ENCODE measurements at places on chromosomes 7 and 10.
A peak's percentile ranks its signal among the peaks of the same experiment; 100 is the strongest.

DNA sequence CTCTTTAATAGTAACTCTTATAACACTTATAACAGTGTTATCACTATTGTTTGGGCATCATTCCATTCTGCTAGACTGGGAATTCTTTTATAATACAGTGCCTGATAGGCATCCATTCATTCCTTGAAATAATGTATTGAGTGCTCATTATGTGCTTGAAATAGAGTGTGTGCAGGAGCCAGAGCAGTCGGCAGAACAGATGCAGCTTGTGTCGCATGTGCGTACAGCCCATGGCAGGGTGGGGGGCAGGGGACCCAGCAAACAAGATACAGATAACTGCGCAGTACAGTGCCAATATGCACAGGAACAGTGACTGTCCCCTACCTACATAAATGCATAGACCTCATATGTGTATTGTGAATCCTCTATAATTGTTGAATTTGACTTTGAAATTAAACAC, 99.3 kb downstream of the KAT6B start:
- DNase-seq: no peak

DNA sequence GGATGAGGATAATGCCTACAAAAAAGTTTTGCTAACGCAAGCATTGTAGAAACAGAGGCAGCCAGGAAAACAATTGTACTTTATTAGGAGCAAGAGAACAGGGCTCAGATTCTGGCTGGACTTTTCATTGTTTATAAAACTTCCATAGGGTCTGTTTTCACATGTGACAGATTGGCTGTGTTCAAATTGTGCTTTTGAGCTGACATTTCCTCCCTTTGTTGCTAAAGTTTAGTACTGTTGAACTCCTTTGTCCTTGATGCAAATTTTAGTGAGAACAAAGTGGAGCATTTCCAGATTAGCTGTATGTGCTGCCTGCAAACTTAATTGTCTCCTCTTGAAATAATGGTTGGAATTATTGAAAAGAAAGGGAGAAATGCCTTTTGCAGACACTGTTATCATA, 221.0 kb upstream of the FZD1 start:
- no peak for DNase-seq

DNA sequence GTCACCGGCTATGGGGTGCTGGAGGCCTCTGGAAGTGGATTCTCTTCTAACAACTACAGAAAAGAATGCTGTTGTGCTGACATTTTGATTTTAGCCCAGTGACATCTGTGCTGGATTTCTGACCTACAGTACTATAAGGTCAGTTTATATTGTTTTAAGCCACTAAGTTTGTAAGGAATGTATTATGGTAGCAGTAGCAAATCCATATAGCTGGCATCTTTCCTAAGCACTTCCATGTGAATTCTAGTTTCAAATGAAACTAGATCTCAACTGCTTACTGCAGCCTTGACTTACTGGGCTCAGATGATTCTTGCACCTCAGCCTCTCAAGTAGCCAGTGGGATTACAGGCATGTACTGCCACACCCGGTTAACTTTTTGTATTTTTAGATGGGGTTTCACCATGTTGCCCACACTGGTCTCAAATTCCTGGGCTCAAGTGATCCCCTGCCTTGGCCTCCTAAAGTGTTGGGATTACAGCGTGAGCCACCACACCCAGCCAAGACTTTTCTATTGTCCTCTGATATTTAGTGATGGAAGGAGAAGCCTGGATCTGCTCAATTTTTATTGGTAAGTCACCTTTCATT, 414.0 kb downstream of the PHTF2 start:
- DNase-seq: no peak

DNA sequence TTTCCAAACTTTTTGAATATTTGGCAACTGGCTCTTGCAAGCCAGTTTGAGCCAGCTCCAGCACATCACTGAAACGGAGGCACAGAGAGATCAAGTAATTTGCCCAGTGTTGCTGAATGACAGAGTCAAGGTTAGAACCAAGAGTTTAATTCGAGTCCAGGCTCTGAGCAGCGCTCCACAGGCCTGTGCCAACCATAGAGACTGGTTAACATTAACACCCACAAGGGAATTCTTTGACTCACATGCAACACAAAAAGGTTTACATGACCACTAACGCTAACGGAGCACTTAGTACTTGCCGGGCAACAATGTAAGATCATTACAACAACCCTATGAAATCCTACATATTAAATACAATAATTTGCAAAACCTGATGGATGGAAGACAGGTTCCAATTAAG, 1.5 kb downstream of the RGS10 start:
- DNase-seq: peak; percentile 1

GRCh38 chr7:26714006-26714405, 150.4 kb downstream of the SKAP2 start:
- DNase-seq: no peak

DNA sequence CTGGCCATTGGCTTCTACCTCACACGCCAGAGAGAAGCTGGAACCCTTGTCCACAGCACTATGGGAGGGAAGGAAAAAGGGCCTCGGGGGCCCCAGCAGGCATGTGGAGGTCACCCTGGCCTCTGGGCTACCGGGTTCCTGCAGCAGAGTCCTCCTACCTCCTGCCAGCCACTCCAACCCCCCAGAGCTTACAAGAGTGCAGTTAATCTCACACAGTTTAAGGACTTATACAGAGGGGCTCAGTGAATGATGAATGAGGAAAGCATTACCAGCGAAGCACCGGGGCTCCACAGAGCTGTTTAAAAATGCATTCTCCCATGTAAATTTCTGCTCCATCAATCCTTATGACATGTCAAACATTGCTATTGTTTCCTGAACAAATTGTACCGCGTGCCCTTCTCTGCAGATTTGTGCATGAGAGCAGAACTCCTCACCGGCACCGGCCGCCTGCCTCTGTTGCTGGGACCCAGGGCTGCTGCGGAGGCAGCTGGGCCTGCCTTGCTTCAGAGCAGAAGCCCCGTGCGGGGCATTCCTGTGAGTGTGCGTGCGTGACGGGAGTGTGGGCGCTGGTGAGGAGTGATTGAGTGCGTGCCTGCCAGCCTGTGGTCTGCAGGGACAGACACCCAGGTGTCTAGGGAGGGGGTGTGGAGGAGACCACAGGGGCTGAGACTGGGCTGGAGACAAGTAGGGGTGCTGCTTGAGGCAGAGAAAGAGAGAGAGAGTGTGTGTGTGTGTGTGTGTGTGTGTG, 52.8 kb downstream of the C10orf105 start:
- DNase-seq: no peak

- peak; percentile 70 for DNase-seq
These were observed 899 bp downstream of the PUS7 start for GRCh38 chr7:105521027-105521716.

- DNase-seq: no peak
These were observed 155.0 kb downstream of the BMPER start for GRCh38 chr7:34060196-34060947.

GRCh38 chr7:55502124-55502857, 70.0 kb downstream of the VOPP1 start:
- DNase-seq: no peak

GRCh38 chr10:11849911-11850310, 26.8 kb downstream of the PROSER2 start:
- DNase-seq: no peak

GRCh38 chr10:124592736-124593430, 131.3 kb downstream of the LHPP start:
- DNase-seq: no peak

- DNase-seq: no peak
These were observed 338.6 kb upstream of the SEMA3A start for GRCh38 chr7:84533182-84533581.

- no peak for DNase-seq
These were observed 824.1 kb downstream of the CCSER2 start for GRCh38 chr10:85152496-85152895.

- no peak for DNase-seq
These were observed 54.8 kb downstream of the TBXAS1 start for GRCh38 chr7:139883814-139884213.

- no peak for DNase-seq
These were observed 99.9 kb upstream of the AKR1E2 start for GRCh38 chr10:4725917-4726606.

DNA sequence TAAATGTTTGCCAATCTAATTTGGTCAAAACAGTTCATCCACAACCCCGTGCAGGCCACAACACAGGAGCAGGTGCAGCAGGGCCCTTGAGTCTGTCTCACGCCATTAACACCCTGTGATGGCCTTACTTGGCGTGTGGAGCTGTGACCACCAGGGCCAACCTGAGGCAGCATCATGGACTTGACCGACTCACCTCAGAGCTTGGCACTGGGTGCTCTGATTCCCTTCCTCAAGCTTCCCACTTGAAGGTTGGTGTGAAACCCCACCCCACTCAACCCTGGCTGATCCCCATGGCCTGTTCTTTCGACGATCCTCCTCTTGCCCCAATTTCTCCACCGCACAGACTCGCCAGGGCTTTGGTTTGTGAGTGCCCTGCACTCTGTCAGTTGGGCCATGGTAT, 623.1 kb downstream of the PTPRN2 start:
- DNase-seq: no peak

- no peak for DNase-seq
These were observed 18.0 kb downstream of the GET4 start for GRCh38 chr7:894164-894867.

GRCh38 chr10:29922892-29923291, 136.5 kb downstream of the JCAD start:
- no peak for DNase-seq

- DNase-seq: no peak
These were observed 23.8 kb downstream of the SUFU start for GRCh38 chr10:102527546-102527945.

DNA sequence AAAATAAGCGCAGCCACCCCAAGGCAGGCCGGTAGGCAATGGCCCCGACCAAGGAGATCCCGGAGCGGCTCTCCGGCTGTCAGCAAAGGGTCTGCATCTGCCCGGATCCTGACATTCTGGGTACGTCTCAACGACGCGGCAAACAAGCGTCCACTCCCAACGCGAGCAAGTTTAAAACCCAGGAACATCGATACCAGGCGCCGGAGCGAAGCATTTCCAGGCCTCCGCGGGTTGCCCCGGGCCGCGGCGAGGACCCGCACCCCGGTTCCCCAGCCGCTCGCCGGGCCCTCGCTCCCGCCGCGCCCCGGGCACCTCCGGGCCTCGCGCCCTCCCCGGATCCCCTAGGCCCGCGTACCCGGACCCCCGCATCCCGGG, 453 bp downstream of the URGCP start:
- DNase-seq: peak; percentile 48

DNA sequence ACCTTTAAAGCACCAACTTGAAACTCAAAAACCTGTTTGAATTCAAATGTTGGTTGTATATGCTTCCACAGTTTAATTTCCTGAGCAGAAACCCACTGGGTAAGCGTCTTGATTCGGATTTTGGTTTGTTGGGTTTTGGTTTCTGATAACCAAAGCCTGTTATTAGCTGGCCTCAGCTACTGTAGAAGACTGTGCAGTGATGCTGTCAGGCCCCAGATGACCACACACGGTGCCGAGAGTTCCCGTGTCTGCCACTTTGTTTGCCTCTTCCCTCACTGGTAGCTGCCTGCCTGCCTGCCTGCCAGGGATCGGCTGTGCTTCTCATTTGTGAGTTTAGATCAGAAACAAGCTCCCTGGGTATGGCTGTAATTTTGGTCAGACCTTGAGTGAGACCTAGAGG, 5.6 kb downstream of the MDH2 start:
- DNase-seq: no peak

All from left lobe of liver (tissue), 2 donors.